Naive thymus-derived CD8-positive, alpha-beta T cell (primary cell): ENCODE measurements at places on chromosomes 11 and 22. TPM values are rescaled to one million over a fixed set of nuclear protein-coding genes. Genes with fewer than 3 reads are reported as not detected.
A peak's percentile ranks its signal among the peaks of the same experiment; 100 is the strongest.

DNA sequence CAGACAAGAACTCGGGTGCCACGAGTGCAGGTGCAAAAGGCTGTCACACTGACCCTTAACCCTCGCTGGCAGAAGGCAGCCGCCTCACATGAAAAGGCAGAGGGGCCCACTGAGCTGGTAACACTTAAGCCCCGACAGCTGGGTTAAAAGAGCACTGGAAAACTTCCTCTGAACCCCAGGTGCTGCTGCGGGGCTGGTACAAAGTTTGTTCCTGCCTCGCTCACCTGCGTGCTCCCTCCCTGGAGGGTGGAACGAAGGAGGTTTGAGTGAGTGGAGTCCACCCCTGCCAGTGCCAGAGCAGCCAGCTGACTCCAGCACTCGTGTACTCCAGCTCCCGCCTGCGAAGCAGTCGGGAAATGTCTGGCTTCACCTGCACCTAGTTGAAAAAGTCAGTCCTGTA lies 12.6 kb downstream of the SULT4A1 start:
- DNase-seq: no peak
- peaks cover 39% of the 10 kb centered on the region for H3K27me3 ChIP-seq
- H3K27ac ChIP-seq: no peak overlapping the region
- H3K36me3 ChIP-seq: no peaks in the 10 kb centered on the region
- no peak overlapping the region for H3K4me3 ChIP-seq
- H3K4me1 ChIP-seq: no peaks in the 10 kb centered on the region

DNA sequence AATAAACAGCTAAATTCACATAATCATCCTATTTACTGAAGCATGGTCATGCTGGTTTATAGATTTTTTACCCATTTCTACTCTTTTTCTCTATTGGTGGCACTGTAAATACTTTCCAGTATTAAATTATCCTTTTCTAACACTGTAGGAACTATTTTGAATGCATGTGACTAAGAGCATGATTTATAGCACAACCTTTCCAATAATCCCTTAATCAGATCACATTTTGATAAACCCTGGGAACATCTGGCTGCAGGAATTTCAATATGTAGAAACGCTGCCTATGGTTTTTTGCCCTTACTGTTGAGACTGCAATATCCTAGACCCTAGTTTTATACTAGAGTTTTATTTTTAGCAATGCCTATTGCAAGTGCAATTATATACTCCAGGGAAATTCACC lies 10.7 kb downstream of the RAG1 start:
- H3K4me3 ChIP-seq: no peak overlapping the region
- peaks cover 1% of the 10 kb centered on the region for H3K4me1 ChIP-seq
- H3K36me3 ChIP-seq: peaks cover 12% of the 10 kb centered on the region
- no peak for DNase-seq

DNA sequence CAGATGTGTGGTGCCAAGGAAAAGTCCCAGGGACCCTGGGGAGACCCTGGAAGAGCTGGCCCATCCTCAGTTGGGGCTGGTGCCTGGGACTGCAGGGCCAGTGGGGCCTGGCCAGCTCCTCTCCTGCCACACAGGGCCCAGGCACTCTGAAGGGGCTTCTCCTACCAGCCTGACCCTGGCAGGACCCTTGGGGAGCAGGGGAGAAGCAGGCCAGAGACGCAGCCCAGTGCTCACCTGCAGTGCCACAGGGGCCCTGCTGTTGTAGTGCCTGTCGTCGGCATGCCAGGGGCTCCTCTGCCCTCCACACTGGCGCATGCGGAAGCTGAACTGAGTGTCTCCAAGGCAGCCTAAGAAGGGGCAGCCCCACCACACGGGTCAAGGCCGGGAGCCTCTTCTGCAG lies 9.1 kb downstream of the DENND6B start:
- no peak overlapping the region for H3K4me3 ChIP-seq
- no peak for DNase-seq
- H3K27ac ChIP-seq: no peak overlapping the region
- H3K27me3 ChIP-seq: no peaks in the 10 kb centered on the region
- H3K4me1 ChIP-seq: peaks cover 19% of the 10 kb centered on the region

DNA sequence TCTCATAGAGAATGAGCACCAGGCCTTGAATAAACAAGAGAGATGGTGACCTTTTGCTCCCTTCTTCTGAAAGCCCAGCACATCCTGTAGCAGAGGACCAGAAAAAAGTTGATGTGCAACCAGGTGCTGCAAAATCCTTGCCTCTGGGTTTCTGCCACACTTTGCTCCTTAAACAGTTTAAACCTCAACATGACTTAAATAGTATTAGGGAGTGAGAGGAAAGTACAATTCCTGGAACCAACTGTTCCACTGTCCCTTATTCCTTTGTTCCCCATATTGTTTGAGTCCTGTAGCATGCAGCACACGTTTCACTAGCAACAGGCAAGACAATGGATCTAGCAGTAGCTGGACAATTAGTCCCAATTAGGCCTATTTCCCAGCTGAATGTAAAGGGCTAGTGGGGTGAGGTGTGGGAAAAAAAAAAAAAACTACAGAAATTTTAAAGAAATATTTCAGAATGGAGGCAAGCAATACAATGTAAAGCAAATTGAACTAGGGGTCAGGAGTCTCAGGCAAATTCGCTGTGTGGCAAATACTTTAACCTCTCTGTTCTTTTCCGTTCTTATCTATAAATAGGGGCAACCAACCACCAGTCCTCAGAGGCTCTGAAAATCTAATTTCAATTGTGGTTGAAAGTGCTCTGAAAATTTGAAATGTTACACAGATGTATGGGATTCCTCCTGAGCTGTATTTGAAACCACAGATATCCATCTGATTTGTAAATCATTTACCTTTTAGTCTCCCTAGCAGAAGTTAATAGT lies 6.6 kb downstream of the MPPED2 start:
- no peak for DNase-seq
- H3K4me3 ChIP-seq: no peak overlapping the region
- H3K36me3 ChIP-seq: no peaks in the 10 kb centered on the region
- H3K4me1 ChIP-seq: peaks cover 7% of the 10 kb centered on the region

- H3K4me3 ChIP-seq: no peak overlapping the region
- no peaks in the 10 kb centered on the region for H3K36me3 ChIP-seq
- no peak overlapping the region for H3K27ac ChIP-seq
- no peak for DNase-seq
- H3K27me3 ChIP-seq: no peaks in the 10 kb centered on the region
These were observed 1178.6 kb downstream of the BRD1 start for GRCh38 chr22:48649031-48649430.

GRCh38 chr11:95671768-95672167 lies 117.8 kb downstream of the FAM76B start:
- no peak overlapping the region for H3K4me3 ChIP-seq
- H3K27ac ChIP-seq: no peak overlapping the region
- H3K4me1 ChIP-seq: peaks cover 26% of the 10 kb centered on the region
- no peak for DNase-seq

GRCh38 chr11:33895752-33896137 lies 3.9 kb upstream of the LMO2 start:
- H3K4me1 ChIP-seq: peaks cover 54% of the 10 kb centered on the region
- no peak overlapping the region for H3K27ac ChIP-seq
- H3K27me3 ChIP-seq: peaks cover 36% of the 10 kb centered on the region
- no peak overlapping the region for H3K4me3 ChIP-seq

GRCh38 chr11:34492806-34493414 lies 20.7 kb downstream of the ELF5 start:
- H3K4me3 ChIP-seq: no peak overlapping the region
- no peak for DNase-seq
- peaks cover 5% of the 10 kb centered on the region for H3K27me3 ChIP-seq
- H3K27ac ChIP-seq: no peak overlapping the region
- no peaks in the 10 kb centered on the region for H3K4me1 ChIP-seq

GRCh38 chr11:124538019-124538418 lies 5.4 kb downstream of the OR8B12 start:
- H3K27ac ChIP-seq: no peak overlapping the region
- H3K27me3 ChIP-seq: peaks cover 14% of the 10 kb centered on the region
- peaks cover 4% of the 10 kb centered on the region for H3K4me1 ChIP-seq
- H3K4me3 ChIP-seq: no peak overlapping the region
- H3K36me3 ChIP-seq: no peaks in the 10 kb centered on the region

- H3K4me3 ChIP-seq: no peak overlapping the region
- peaks cover 14% of the 10 kb centered on the region for H3K27me3 ChIP-seq
- no peaks in the 10 kb centered on the region for H3K4me1 ChIP-seq
- DNase-seq: no peak
- H3K27ac ChIP-seq: no peak overlapping the region
These were observed 44.6 kb upstream of the RIC3 start for GRCh38 chr11:8213376-8213775.

DNA sequence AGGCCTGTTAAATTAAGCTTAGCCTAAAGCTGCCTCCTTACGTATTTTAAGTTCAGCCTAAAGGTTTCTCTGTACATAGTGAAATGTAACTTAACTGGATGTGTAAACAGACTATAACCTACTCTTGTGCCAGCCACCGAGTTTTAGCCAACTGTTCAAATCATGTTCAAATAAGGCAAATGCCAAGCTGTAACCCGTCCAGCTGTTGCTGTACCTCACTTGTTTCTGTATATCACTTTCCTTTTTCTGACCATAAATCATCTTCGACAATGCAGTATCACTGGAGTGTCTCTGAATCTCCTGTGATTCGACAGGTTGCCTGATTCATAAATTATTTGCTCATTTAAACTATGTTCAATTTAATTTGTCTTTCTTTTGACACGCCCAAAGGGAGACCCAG lies 4.0 kb upstream of the PLAAT5 start:
- H3K36me3 ChIP-seq: peaks cover 12% of the 10 kb centered on the region
- peaks cover 12% of the 10 kb centered on the region for H3K27me3 ChIP-seq
- H3K27ac ChIP-seq: no peak overlapping the region
- H3K4me3 ChIP-seq: no peak overlapping the region
- peaks cover 18% of the 10 kb centered on the region for H3K4me1 ChIP-seq

DNA sequence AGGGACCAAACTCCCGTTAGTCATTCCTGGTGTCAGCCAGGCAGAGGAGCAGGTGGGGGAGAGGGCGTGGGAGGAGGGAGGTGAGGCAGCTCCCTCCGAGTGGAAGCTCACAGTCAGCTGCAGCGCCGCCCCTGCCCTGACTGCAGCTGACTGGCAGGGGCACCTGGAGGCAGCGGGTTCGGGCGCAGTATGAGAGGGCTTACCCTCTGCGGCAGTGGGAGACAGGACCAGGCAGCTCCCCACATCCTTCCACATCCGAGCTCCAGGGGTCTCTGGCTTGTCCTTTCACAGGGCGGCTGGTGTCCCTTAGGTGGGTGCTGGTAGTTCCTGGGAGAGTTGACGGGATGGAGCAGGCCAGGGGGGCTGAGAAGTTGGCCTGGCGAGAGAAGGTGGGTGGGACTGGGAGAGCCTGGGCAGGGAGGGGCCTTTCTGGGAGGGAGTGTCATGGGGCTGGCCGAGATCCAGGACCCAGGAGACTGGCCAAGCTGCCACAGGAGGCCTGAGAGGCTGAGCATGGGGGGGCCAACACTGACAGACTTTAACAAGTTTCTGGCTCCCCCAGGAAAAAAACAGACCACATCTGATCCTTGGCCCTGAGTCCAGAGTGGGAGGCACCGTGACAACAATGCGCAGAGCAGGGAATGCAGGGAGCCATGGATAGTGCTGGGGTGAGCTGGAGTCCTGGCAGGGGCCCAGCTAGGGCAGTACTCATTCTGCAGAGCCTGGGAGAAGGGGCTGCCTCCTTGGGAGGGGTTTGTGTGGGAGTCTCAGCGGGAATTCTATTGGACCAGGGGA lies 4.9 kb downstream of the ADORA2A start:
- no peaks in the 10 kb centered on the region for H3K27me3 ChIP-seq
- peaks cover 18% of the 10 kb centered on the region for H3K36me3 ChIP-seq
- H3K4me3 ChIP-seq: peak overlapping the region; percentile 66
- peak overlapping the region; percentile 91 for H3K27ac ChIP-seq
- peaks cover 96% of the 10 kb centered on the region for H3K4me1 ChIP-seq
- no peak for DNase-seq

GRCh38 chr11:555780-556661 lies 4.5 kb downstream of the LMNTD2 start:
- H3K36me3 ChIP-seq: no peaks in the 10 kb centered on the region
- no peak for DNase-seq
- H3K27me3 ChIP-seq: no peaks in the 10 kb centered on the region
- no peak overlapping the region for H3K27ac ChIP-seq
- peak overlapping the region; percentile 50 for H3K4me3 ChIP-seq
- H3K4me1 ChIP-seq: peaks cover 16% of the 10 kb centered on the region

DNA sequence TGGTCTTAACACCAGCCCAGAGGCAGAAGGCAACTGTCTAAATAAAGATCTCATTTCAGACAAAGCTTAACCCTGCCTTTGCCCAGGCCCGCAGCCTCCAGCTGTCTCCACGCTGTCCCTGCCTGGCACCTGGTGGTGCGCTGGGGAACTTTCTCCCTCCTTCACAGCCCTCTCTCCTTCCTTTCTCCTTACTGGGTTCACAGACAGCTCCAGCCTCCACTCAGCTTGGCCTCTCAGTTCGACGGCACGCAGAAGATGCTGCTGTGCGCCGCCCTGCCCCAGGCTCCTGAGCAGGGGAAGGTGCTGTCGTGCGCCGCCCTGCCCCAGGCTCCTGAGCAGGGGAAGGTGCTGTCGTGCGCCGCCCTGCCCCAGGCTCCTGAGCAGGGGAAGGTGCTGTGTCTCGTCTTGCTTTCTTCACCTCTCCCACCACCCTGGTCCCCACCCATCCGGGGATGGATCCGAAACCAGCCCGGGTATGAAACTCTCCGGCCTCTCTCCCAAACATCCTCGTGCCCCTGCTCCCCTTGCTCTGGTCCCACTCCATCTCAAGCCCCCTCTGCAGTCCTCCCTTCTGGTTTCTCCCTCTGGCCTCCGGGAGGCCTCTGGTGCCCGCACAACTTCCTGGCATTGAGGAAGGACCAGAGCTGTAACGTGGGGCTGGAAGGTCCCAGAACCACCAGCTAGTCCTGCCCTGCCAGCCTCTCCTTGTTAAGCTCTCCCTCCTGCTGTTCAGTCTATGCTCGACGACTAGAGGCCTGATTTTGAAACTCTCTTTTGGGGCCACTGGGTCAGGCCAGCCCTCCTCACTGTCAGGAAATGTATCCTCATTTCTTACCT lies 22.9 kb upstream of the JAM3 start:
- H3K4me3 ChIP-seq: no peak overlapping the region
- H3K27me3 ChIP-seq: peaks cover 7% of the 10 kb centered on the region
- H3K36me3 ChIP-seq: no peaks in the 10 kb centered on the region
- no peak overlapping the region for H3K27ac ChIP-seq

CBY1 gene
- total RNA-seq: 33.2 TPM

VWA5A gene
- total RNA-seq: 8.9 TPM

PIWIL4 gene
- total RNA-seq: 1.6 TPM

NFAM1 gene
- 0.23 TPM for total RNA-seq

C11orf86 gene
- not detected for total RNA-seq

CALCA gene
- total RNA-seq: not detected

C11orf87 gene
- total RNA-seq: not detected

PRODH gene
- 0.74 TPM for total RNA-seq
